ENCODE measurements at places on chromosomes 12 and 14.

DNA sequence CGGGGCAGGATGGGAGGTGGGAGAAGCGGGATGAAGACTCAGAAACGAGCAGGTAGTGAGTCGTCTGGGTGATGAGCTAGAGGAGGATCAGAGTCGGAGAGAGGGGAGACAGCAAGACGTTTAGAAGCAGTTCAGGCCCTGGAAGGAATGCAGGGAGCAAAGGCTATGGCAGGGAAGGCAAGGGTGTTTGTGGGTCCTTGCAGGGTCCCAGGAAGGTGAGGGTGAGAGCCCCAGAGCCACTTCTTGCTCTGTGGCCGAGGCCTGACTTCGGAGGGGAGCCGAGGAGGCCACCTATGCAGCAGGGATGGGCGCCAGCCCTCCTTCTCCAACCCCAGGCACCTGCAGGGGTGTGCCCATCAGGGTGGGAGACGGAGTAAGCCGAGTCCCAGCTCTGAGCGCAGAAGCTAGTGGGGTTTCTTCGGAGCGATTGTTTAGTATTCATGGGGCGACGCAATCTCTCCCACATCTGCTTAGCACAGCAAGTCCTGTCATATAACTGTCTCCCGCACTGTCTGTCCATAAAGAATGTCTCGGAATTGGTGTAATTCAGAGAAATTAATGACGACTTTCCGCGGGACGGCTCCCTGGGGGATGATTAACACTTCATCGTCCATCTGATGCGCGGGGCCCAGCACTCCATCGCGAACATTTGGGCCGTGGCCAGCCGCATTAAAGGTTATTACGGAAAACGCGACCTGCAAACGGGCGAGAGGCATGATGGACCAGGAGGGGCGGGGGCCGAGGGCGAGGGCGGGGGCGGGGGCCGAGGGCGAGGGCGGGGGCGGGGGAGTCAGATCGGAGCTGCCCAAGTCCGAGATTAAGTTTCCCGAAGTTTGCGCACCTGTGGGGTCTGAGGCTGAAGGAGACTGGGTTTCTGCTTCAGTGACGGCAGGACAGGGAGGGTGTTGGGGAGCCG, 12.2 kb upstream of the CALCOCO1 start:
- no peak for DNase-seq

DNA sequence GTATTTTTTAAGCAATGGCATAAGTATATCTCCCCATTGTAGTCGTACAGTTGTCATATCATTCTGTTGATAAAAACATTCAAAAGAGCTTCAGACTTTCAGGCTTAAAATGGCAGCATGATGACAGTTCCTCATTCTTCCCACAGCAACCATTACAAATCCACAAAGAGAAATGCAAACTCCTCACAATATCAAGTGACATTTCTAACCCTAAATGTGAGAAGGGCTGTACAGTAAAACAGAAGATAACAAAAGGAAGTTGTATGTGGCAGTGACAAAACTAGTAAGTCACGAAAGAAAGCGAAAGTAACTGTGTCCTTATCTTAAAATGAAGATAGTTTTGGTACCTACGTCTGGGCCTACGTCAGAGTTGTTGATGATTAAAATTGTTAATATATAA, 46.7 kb downstream of the GXYLT1 start:
- DNase-seq: no peak

DNA sequence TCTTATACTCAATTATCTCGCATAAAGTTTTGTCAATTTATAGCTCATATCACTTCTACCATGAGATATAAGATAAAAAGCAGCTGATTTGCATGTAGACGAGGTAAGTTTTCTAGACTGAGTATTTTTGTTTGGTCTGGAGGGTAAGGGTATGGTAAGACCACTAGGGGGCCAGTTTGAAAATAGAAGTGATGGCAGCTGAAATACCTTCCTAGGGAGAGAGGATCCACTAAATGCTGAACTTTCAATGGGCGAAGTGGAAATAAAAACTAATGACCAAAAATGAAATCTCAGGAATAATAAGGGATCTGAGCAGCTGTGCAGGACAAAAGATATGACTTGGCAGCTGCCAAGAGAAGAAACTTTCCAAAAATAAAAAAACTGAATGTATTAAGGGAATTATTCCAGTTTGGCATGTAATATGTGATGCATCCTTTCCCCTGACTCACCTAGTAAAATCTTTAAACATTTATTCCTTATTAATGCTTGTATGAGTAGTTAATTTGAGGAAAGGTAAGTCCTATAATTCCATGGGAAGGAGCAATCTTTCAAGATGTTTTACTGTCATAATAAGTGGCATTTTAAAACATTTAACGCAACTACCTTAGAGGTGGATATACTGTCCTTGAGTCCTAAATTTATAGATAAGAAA, 754.5 kb downstream of the C12orf50 start:
- no peak for DNase-seq

GRCh38 chr12:88325076-88325815, 183.1 kb downstream of the TMTC3 start:
- DNase-seq: no peak

- no peak for DNase-seq
These were observed 4.8 kb downstream of the HOXC5 start for GRCh38 chr12:54037360-54038283.

- no peak for DNase-seq
These were observed 112.2 kb downstream of the SLC16A7 start for GRCh38 chr12:59708064-59708463.

- DNase-seq: no peak
These were observed 9.1 kb downstream of the FIGNL2 start for GRCh38 chr12:51839310-51839947.

GRCh38 chr14:24053548-24054323, 1.9 kb downstream of the CARMIL3 start:
- DNase-seq: no peak

DNA sequence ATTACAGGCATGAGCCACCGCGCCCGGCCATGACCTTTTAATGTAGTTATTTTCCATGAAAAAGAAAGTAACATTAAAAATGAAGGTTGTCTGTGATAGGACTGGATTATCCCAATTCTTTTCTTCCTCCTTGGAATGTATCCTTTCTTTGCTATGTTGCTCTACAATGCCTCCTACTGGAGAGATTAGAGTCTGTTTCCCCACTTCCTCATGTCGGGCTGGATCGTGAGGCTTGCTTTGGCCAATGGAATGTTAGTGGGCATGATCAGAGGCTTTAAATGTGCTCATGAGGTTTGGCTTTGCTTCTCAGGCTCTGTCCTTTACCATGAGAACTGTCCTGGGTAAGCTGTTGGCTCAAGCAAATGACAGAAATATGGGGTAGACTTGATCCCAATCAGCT, 34.7 kb upstream of the SOCS2 start:
- DNase-seq: no peak

DNA sequence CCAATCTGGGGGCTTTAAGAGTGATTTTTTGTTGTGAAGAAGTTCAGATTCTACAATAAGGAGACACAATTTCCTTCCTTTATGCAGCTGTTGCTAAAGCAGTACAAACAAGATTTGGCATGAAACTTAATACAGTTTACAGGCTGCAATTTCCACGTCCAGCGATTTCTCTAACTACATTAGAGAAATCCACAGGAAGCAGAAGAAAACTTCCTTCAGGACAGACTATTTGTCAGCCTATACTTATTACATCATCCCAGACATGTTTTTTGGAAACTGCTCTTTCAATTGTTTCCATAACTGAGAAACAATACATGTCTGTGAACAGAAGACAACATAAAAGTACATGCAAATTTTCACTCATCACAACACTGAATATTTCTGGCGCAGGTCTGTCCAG, 204.3 kb downstream of the TTC7B start:
- DNase-seq: no peak

GRCh38 chr12:115075552-115076170, 391.7 kb upstream of the TBX3 start:
- no peak for DNase-seq

DNA sequence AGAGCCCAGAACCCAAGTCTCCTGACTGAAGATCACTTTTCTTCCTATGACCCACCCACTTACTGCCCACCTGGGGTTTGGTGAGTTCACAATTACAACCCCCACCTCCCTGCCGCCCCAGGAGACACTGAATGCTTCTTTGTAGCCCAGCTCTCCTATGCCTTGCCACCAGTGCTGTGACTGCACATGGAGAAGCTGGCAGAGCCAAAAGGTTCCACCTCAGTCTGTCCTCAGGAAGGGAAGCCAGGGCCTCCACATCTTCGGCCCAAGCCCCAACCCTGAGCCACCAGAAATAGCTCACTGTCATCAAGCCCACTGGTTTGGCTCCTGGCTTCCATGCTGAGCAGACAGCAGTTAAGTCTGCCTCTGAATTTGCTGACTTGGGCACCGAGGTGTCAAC, 25.6 kb downstream of the OTUB2 start:
- peak; percentile 1 for DNase-seq

DNA sequence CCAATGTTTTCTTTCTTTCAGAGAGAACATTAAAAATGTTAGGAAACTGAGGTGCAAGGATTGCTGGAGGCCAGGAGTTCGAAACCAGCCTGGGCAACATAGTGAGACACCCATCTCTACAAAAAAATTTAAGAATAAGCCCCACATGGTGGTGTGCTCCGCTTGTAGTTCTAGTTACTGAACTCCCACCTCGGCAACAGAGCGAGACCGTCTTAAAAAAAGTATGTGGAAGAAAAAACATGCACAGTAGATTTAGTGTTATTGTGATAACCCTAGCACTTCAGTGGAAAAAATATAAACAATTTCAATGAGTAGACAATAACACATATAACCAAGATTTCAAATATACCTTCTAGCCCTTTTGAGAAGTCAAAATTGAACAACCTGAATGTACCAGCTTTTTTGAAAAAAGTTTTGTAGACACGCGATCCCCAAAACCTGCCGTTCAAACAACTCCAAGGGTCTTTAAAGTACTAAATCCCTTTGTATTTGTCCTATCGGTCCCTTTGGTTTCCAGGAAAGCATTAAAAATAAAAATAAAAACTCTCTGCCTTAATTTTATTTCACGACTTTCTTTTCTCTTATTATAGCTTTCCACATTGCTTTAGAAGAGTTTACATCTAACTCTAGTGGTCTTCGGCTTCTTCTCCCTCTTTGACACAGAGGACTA, 1.0 kb upstream of the ANO6 start:
- peak; percentile 11 for DNase-seq

DNA sequence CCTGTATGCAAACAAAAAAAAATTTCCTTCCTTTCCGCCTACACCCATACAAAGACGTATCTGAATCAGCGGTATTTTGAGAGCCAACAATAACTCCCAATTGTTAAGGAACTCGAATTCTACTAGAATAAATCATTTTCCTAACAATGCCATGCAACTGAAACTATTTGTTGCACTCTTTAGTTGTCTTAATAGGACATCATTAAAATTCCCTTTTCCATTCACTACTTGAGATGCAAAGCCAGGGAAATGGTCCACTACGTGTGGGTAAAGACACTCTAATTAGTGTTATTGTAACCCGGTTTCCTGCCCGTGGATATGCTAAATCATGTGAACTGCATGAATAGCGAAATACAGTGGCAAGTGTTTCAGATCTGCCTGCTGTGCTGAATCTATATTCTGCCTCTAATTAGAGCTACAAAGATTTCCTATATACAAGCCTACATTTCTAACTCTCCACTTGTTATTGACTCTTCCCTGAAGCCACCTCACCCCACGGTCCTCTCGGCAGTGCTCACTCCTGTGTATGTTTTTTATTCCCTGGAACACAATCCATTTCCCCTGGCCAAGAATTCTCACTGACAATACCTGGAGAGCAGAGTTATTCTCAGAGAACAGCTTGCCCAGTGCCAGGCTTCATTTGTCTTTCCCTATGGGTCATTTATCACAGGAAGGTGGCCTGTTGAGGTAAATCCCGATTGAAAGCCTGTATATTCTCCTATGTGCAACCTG, 168.3 kb downstream of the PAWR start:
- DNase-seq: no peak

DNA sequence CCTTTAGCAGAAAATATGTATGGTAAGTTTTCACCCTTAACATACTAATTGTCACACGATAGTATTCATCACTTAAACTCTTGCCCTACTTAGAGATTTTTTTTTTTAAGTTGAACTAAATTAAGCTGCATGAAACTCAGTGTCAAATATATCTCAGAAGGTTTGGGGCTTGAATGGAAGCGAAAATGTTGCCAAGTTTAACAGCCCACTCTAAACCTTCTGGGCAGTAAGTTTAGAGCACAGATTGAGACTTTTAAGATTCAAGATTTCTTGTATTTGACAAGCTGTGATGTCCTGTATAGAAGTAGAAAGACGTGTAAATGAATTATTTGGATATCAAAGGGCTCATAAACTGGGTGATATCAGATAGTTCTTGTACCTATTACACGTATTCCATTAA, 287.3 kb upstream of the FLRT2 start:
- DNase-seq: no peak

GRCh38 chr12:94641283-94641682, 9.1 kb downstream of the TMCC3 start:
- DNase-seq: no peak

DNA sequence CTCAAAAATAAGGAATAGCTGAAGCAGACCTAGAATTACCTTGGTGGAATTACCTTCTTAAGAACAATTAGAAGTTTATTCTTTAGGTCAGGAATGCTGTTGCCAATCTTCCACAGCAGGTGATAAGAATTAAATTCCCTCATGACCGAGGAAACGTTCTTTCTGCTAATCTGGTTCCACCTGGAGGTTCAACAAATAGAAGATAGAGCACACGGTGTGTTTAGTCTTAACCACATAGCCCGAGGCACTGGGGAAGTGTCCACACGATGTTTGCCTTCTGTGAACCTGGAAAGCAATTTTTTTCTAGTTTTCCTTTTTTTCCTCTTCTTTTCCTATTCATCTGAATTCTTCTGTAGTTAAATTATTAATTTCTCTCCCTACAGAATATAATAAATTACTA, 906.9 kb downstream of the NRXN3 start:
- no peak for DNase-seq

- no peak for DNase-seq
These were observed 35.9 kb upstream of the PYGL start for GRCh38 chr14:50979941-50980850.

GRCh38 chr12:32367381-32367780, 32.0 kb upstream of the FGD4 start:
- DNase-seq: no peak

DNA sequence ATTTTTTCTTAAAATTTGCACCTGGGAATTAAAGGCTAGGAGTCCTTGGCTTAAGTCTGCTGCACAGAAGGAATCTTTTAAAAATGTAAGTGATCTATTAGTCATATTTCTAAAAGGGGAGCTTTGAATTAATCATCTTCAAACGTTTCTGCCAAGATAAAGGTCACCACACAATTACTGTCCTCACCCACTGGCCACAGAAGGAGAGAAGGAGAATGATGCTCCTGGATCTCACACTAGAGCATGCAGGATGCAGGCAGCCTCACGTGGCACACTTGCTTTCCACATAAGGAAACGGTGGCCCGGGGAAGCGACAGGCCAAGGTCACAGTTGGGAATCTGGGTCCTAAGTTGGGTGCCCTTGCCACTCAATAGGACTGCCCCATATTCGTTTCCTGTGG, 16.9 kb downstream of the PLEKHG7 start:
- no peak for DNase-seq

- DNase-seq: no peak
These were observed 100.2 kb downstream of the GALC start for GRCh38 chr14:87892763-87893162.
